ENCODE measurements at places on chromosomes 6 and 20.
A peak's percentile ranks its signal among the peaks of the same experiment; 100 is the strongest.

DNA sequence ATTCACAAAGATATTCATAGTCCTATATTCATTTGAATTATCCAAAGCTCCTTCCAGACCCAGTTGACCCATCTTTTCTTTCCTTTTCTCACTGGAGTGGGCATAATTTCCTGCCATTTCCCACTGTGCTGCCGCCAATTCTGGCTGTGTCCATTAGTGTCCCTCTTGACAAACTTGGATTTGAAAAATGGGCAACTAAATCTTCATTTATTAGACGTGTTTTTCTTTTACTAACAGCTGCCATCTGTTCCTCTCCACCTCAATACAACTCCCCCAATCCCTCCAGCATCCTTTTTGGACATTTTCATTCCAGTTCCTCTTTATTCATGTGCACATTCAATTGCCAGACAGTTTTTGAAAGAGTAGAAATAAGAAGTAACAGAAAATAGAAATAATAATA is 90.5 kb downstream of the PCSK2 start:
- no peak for DNase-seq

DNA sequence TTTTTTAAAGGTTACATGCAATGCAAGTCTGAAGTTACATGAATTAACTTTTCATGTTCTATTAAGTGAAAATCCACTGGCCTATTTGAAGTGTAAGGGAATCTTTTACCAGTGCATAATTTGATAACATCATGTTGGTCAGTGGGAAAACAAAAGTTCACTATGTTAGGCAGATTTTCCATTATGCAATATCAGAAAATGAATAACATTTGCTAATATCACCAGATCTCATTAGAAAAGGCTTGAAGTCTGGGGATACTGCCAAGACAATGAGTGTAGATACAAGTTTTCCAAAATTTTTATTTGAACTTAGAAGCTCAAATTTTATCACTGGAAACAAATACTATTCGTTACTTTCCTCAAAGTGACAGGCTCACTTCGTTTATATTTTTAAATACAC is 296.4 kb upstream of the CDH4 start:
- no peak for DNase-seq

DNA sequence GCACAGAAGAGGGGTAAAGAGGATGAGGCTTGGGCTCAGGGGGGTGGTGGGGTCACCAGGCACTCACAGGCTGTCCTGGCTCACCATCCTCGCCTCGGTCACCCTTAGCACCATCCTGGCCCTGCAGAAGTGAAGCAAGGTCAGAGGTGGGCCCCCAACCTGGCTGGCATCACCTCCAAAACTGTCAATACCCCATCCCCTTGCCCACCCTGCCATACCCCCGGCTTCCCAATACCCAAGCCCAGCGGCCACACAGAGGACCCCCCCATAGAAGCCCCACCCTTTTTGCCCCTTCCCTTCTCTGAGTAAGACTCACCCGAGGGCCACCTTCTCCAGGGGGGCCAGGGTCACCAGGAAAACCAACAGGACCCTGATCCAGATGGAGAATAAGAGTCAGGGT is 23.6 kb downstream of the COL11A2 start:
- DNase-seq: no peak

DNA sequence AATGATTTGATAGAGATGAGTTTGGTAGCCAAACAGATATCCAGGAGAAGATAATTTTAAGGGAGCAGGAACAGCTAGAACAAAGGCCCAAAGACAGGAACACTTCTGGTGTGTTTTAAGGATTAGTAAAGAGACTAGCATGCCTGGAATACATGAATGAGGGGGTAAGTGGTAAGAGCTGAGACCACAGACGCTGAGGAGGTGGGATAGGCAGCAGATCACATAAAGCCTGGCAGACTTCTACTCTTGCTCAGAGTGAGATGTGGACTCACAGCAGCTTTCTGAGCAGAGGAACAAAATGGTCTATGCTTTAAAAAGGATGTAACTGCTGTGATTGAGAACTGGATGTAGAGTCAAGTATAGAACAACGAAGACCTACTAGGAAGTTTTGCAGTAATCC is 100.1 kb downstream of the EPHA7 start:
- DNase-seq: no peak

GRCh38 chr6:114058435-114058834 is 87.5 kb upstream of the HDAC2 start:
- DNase-seq: no peak

GRCh38 chr6:166275714-166276166 is 32.5 kb downstream of the PRR18 start:
- DNase-seq: peak; percentile 42

DNA sequence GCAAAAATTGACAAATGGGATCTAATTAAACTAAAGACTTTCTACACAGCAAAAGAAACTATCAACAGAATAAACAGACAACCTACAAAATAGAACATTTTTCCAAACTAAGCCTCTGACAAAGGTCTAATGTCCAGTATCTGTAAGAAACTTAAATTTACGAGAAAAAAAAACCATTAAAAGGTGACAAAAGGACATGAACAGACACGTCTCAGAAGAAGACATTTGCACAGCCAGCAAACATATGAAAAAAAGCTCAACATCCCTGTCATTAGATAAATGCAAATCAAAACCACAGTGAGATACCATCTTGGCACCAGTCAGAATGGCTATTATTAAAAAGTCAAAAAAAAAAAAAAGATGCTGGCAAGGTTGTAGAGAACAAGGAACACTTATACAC is 70.6 kb upstream of the GRIK2 start:
- no peak for DNase-seq

GRCh38 chr6:41581381-41581991 is 35.3 kb downstream of the FOXP4 start:
- DNase-seq: peak; percentile 98

DNA sequence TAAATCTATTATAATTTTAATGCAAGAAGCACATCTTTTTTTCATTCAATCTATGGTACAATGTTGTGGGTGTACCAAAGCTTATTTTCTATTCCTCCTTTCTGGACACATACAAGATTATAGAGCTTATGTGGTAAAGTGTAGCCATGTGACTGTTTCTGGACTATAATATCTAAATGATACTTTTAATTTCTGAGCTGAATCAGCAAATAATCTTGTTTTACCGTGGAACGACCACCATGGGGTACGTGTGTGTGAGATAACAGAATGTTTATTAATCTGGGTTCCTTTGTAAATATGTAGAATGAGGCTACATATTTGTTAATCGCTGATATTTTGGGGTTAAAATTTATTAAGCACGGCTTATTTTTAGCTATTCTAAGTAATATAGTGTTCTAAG is 111.5 kb upstream of the EYS start:
- no peak for DNase-seq

GRCh38 chr6:23036406-23036983 is 467.1 kb downstream of the HDGFL1 start:
- no peak for DNase-seq

DNA sequence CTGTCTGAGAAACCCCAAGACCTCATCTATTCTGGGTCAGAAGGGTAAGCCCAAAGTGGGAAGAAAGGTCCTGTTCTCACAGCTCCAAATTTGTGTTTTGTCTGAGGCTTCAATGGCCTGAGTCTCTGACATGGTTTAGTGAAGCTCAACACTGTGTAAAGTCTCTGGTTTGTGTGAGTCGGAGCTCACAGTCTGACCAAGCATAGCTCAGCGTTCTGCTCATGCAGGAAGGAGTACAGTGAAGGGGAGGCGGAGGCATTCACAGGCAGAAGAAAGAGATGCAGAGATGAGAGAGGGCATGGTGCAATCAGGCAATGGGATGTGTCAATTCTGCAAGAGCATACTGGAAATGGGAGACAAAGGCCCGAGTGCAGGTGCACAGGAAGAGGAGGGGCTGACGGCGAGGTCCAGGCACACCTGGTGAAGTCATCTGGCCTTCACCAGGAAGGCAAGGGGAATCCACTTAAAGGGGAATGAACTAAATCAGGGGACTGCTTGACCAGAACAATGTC is 463.0 kb upstream of the AGPAT4 start:
- DNase-seq: no peak

DNA sequence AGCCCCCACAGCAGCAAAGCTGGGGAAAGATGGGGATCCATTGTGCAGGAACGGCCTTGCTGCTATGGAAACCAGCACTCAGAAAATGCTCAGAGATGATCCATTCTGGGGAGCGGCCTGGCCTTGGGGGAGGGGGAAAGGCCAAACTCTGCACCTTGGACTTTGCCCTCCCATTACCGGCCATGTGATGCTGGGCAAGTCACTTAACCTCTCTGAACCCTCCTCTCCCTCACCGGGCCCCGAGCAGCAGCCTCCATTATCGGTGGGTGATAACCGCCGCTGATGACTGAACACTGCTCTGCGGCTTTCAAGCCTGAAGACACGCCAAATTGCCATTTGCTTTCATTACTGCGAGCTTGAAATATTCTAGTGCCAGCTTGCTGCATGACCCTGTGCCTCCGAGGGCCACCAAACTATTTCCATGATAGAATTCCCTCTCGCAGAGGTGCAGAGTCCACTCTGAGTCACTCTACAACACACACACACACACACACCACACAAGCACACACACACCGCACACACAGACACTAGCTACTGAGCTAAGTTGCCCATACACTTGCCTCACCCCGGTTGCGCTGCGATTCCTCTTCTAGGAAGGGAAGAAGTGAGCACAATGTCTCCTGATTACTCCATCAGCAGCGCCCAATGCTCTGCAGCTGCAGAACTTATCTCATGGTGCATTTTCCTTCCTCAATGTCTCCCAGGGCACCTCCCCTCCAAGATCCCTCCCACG is 20.6 kb upstream of the SIRPA start:
- DNase-seq: no peak

DNA sequence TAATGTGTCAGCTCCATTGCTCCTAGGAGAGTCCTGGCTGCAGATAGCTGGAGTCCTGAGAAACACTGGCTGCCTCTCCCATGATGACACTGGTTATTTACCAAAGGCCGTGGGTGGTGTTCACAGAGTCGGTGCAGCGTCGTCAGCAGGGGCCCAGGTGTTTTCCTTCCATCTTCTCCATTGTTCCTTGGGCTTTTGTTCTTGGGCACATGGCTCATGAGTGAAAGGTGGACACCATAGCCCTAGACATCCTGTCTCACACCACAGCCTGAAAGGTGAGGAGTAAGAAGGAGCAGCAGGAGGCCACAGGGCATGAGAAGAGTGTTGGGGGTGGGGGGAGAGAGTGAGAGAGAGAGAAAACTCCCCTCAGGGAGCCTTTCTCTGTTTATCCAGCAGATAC is 9.1 kb downstream of the CST5 start:
- DNase-seq: no peak

All from MG63 (cell line).